ENCODE measurements at places on chromosomes 7 and 10.

DNA sequence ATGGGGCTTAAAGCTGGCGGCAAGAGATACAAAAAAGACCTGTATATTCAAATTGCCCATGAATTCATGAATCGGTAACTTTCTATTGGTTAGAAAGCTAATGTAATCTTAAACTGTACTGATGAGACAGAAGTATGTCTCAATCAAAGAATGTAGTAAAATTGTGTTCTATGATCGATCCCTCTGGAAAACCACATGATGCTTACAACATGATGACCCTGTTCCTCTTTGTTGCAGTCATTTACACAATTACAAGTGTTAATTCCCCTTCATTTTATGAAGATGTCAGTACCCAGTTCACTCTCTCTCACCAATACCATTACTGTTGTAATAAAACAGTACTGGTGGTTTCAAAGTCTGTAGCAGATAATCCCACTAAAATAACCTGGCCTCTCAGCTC, 10.1 kb downstream of the KIF5B start:
- no peak for DNase-seq

DNA sequence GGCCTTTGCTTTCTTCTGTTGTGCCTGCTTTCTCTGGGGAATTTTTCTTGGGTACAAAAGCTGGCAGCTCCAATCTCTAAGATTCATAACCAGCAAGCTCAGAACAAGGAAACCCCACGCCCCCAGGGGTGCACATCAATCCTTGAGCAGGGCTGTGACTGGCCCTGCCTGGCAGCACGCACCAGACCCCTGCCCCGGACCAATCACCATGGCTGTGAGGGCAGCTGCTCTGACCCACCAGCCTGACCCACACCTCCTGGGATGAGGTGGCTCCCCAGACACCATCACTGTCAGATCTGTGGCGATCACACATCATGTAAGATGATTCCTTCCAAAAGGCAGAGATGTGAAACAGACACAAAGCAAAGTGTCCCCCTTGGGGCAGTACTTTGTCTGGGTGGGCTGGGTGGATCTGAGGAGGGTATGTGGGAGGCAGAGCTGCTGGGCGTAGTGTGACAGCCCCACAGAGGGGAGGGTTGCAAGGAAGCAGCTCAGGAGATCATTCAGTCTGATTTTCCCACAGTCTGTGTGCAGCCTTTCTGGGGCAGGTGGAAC, 175.5 kb upstream of the SHH start:
- no peak for DNase-seq

DNA sequence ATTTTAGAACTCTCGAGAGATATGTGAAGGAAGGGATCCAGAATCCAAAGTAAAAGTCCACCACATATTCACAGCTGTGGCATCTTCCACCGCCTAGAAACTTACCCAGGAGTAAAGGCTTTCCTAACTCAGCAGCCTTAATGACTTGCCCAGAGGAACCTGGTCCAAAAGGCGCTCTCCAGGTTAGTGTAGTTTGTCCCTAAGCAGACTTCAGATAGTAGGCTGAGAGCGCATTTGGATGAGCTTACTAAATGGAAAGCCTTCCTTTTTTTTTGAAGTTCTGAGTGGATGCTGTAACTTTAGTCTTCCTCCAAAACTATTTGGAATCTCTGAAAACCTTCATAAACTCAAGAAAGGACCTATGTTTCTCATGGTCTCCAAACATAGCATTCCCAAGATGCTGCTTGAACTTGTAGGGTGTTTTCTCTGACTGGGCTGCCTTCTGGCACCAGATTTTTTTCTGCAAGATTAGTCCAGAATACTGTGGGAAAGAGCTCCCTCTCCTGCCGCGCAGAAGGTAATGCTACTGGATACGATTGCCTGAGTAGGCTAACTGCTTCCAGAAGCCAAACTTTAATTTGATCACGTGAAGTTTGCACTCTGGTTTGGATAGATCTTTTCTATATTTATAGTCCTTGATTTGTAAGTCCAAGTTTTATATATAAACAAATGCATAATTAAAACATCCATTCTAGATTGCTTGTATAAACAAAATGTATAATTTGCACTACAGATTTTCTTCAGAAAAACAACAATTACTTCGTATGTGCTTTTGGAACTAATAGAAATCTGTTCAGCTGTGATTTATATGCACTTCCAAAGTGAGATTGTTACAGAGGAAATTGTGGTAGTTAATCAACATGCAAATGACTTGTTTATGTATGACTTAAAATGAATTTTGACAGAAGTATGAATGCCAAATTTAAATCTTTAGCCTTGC, 19.6 kb upstream of the GPR37 start:
- DNase-seq, result no peak

DNA sequence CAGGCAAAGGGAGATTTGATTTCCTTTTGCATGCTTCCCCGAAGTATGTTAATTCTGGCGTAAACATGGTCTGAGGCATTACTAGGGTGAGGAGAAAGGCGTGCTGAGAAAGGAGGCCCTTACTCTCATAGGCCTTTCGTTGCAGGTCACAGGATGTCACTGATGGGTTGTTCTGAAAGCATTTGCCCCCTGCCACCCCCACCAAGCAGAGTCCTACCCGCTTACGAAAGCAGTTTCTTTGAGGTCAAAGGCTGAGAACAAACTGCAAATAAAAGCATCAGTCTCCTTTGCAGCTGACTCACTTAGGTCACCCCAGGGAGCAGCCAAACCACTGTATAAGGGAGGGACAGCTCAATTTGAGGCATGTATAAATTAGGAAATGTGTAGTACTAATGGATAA, 57.1 kb downstream of the BPGM start:
- no peak for DNase-seq

DNA sequence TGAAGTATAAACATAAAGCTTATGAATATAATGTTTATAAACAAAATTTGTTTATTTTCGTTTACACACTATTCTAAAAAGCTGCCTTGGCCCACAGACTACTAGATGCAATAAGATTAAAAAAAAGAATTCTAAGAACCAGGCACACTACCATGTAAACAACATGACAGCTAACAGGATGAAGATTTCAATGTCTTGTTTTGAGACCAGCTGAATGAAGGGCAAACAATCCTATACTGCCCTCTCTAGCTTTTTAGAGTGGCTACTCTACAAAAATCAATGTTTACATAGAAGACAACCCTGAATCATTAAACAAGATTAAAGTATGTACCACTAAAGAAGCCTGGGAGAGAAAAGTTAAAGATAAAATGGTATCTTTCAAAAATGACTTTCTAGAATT, 38.6 kb downstream of the SLC25A40 start:
- DNase-seq, result no peak

DNA sequence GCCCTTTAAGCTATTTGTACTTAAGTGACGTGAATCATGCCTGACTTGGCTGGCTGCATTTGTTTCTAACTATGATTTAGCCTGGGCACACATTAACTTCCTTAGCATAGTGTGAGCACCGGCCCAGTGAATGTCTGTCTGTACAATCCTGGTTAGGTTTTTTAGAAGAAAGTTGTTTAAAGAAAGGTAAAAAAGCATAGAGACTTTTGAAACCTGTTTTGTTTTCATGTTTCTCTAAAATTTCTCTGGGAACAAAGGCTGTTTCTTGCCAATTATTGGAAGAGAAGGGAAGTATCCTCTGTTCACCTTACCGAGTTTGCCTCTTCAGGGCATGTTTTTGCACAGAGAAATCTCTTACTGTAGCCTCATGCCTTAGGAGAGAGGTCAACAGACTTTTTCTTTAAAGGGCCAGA, 42.9 kb upstream of the MET start:
- no peak for DNase-seq

GRCh38 chr7:90194911-90195809, 16.4 kb upstream of the STEAP2 start:
- no peak for DNase-seq

GRCh38 chr7:111872450-111873325, 310.4 kb upstream of the IMMP2L start:
- no peak for DNase-seq

GRCh38 chr7:3520206-3520605, 219.2 kb downstream of the SDK1 start:
- DNase-seq, result no peak

DNA sequence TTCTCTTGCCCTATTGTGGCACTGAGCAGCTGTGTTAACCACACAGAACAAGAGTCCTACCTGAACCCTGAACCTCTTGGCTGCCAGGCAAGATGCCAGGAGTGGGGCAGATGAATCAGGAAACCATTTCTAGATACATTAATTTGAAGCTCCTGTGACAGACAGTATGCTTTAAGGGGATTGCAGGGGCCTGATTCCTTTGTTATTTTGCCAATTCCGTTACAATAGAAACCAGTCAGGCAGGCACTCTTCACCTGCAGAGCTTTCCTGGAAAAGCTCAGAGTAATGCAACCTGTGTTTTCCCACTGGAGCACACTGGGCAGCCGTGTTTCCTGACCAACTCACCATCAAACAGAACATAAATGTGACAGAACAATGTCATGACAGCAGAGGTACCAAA, 233.1 kb downstream of the BMPER start:
- no peak for DNase-seq

GRCh38 chr10:107418085-107418806, 253.7 kb upstream of the SORCS1 start:
- DNase-seq, result no peak

DNA sequence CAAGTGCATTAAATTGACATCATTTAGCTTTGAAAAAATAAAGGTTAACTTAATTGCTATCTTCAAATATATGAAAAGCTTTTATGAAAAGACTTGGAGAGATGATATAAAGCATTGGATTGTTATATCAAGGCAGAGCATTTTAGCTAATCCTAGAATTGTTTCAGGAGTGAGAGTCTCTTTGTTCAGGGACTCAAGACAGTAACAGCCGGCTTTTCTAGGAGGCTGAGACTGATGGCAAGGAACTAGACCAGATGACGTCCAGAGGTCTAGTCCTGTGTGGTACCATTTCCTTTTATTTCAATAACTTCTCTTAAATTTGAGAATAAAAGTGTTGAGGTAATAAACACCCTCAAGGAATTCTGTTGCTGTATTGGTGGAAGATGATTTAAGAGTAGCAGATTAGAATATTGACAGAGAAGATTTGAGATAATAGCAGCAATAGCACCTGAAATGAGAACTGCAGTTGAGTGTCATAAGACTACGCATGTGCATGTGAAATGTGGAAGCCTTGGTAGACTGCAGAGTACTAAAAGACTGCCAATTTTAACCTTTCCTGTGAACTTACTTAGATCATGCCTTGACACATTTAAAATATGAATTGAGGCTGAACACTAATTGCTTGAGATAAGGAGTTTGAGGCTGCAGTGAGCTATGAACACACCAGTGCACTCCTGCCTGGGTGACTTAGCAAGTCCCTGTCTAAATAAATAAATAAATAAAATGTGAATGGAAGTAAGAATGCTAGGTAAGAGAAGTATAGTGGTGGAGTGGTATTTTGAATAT, 79.6 kb downstream of the ZNRF2 start:
- no peak for DNase-seq

DNA sequence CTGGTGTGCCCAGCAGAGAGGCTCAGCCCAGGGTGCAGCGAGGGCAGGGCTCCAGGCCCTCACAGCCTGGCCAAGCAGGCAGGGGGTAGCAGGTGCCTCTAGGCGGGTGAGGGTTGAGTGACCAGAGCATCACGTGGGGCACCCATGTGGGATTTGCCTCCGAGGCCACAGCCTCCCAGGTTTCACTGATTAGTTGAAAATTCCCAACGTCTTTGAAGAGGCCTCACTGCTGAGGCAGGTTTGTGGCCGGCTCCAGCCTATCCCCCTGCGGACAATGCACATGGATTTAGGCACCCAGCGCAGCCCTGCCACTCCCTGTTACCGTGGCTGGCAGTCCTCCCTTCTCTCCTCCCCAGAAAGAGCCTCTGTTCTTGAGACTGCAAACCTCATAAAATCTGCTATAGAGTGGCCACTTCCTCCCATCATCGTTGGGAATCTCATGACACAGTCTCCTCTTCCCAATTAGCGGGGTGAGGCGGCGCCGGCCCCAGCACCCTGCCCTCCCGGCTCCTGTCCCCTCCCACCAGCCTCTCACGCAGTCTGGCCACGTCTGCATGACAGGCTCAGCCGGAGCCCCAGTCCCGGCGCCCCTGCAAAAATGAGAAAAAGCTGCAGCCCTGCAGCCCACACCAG, 10.8 kb downstream of the MYL10 start:
- DNase-seq, result no peak

GRCh38 chr7:105685161-105685560, 103.9 kb upstream of the EFCAB10 start:
- no peak for DNase-seq

DNA sequence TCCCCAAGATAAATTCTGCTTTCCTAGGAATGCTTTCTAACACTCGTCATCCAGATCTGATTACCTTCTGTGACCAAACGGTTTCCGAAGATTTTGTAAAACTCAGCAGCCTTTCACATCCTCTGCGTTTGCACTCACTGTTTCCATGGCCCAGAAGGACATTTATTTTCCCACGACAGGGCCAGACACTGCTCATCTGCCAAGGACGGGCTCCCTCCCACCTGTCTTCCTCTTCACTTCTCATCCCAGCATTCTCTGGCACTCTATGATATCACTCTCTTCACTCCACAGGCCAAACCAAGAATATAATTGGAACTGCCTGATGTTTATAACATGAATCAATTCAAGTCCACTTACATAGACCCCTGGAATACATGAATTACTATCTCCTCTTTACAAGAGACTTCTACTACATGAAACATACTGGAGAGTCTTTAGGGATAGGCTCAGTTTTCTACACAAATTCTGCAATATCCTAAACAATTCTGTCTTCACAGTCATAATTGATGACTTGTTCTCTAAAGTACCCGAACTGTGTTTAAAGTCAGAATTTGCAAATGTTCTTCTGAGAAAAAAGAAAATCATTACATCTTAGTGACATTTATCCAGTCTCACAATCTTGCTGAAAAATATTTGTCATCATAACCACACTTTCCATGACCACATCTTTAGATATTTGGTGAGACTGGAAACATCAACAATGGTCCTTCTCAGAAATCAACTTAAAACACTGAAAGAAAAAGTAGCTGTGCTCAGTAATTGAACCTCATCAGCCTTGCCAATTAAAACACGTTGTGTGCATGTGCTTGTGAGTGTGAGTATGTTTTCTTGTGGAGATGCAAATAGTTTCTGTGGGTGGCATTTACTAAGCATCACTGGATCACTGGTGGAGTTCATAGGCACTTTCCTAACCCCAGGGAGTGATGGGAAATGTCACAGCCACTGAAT, 79.5 kb upstream of the PRSS58 start:
- no peak for DNase-seq

Measured in activated gamma-delta T cell treated with anti-CD3 and anti-CD28 coated beads, Interleukin-2, amount 50 U/mL, for 16 hours (primary cell).